Activated CD4-positive, alpha-beta T cell treated with anti-CD3 and anti-CD28 coated beads, Interleukin-2, amount 10 ng/mL, durations not matched to agents 7 days and 5 days (primary cell): ENCODE measurements at places on chromosomes 12 and 14. TPM values are rescaled to one million over a fixed set of nuclear protein-coding genes. Genes with fewer than 3 reads are reported as not detected.

DNA sequence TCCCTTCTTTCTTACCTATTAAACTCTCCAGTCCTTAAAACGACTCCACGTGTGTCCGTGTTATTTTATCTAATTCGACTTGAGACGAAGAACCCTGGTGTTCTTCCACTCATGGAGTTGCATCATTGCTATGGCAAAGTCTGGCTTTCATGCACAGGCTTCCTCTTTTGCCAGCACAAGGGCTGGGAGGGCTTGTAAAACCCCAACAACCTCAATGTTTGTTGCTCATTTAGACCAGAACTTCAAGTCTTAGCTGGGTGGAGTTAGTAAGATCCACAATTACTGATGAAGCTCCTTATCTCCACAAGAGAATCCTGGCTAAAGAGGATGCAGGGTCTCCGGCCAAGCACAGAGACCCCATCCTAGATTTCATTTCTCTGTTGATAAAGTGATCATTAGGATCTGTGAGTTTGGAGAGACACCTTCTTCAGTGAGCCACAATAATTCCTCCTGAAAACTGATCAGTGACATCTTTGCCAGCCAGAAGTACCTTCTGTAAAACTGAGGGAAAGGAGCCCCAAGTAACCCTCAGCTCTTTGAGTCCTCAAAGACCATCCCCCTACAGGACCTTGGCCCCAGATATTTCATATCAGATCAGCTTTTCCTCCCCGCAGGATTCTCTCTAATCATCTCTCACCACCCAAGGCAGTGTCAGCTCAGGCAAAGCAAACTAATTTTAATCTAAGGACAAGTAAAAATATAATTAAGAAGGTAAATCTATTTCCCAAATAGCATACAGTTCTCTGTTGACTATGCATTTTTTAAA, 514.6 kb downstream of the FUT8 start:
- DNase-seq = peak; percentile 27

- DNase-seq = no peak
Observed at GRCh38 chr12:71440763-71441748, 1.5 kb downstream of the LGR5 start.

- peak; percentile 29 for DNase-seq
Observed at GRCh38 chr14:52131640-52132320, 62.9 kb upstream of the NID2 start.

- DNase-seq = no peak
Observed at GRCh38 chr14:104186575-104186974, 48.2 kb downstream of the KIF26A start.

TAS2R31 gene
- 1.6 TPM for total RNA-seq

DNA sequence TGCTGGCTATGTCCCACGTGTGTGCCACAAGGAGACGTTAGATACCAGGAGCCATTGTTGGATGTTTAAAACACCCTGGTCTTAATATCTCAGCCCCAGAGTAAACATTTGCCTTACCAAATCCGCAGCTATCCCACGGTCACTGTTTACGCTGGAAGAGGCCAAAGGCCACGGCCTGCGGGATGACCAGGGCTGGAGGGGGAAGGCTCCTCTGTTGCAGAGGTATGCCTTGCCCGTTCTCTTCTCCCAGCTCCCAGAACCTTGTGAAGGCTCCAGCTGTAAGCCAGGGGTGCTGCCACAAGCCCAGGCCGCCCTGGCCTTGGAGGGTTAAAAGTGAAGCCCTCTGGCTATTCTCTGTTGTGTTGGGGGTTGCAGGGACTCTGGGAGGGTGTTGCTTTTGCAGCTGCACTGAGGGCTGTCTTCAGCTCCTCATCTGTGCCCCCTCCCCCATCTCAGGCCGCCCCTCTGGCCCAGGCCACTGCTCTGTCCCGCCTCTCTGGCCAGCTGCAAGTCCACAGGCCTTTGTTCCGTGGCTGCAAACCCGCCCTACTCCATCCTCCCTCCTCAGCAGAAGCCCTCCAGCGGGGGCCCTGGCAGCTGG, 2.5 kb downstream of the PLEKHG3 start:
- DNase-seq = no peak

DNA sequence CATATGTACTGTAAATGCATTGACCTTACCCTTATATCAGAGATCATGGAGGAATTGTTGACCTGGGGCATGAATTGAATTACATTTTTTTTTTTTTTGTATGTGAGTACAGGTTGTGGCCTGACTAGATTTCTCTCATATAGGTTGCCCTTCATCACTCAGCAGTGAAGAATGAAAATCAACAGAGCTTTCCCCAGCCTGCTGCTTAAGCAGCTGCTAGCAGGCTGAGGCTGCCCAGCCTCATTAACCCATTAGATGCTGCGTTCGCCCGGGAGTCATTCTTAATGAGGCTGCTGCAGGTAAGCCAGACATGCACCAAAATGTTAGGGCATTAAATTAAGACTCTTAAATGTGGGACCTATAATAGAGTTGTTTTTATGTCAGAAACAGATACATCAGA, 236.0 kb downstream of the ETNK1 start:
- DNase-seq = no peak

- DNase-seq = no peak
Observed at GRCh38 chr12:38469715-38470114, 153.1 kb downstream of the ALG10B start.

GRCh38 chr14:29077916-29078315, 311.3 kb downstream of the FOXG1 start:
- DNase-seq = no peak

B4GALNT3 gene
- total RNA-seq = 6.1 TPM

- DNase-seq = no peak
Observed at GRCh38 chr12:93913845-93914244, 234.5 kb upstream of the PLXNC1 start.

- no peak for DNase-seq
Observed at GRCh38 chr14:104194016-104194415, 55.6 kb downstream of the KIF26A start.

GRCh38 chr14:64117671-64118402, 176.3 kb downstream of the ESR2 start:
- DNase-seq = no peak

- DNase-seq = no peak
Observed at GRCh38 chr12:2011643-2012607, 7.7 kb upstream of the DCP1B start.

GRCh38 chr12:27273114-27273513, 29.0 kb downstream of the STK38L start:
- no peak for DNase-seq

- DNase-seq = no peak
Observed at GRCh38 chr12:104415342-104415980, 41.3 kb upstream of the CHST11 start.

LRIG3 gene
- total RNA-seq = not detected

COX8C gene
- total RNA-seq = not detected

GRCh38 chr12:28026701-28027100, 54.2 kb upstream of the PTHLH start:
- no peak for DNase-seq

DNA sequence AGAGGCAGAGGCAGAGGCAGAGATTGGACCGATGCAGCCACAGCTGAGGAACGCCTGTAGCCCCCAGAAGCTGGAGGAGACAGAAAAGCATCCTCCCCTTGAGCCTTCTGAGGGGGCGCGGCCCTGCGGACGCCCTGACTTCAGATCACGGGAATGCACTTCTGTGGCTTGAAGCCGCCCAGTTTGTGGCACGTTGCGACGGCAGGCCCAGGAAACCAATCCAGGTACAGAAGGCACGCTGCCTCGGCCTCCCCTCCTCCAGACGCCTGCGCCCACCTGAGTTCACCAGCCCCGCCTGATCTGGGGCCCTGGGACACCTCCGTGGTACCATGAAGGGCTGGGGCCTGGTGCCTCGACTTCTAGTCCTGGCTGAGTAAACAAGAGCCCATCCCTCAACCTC, 82.0 kb downstream of the NCOR2 start:
- DNase-seq = no peak

MANSC4 gene
- not detected for total RNA-seq

- DNase-seq = no peak
Observed at GRCh38 chr14:90114554-90114953, 52.8 kb downstream of the KCNK13 start.

- DNase-seq = no peak
Observed at GRCh38 chr14:105312973-105313372, 1.6 kb upstream of the PACS2 start.

VRTN gene
- not detected for total RNA-seq

GRCh38 chr12:130622803-130623202, 93.3 kb downstream of the RIMBP2 start:
- no peak for DNase-seq

TMEM233 gene
- not detected for total RNA-seq

- DNase-seq = no peak
Observed at GRCh38 chr12:10339053-10339840, 31.6 kb downstream of the KLRD1 start.
